Activated CD4-positive, CD25-positive, alpha-beta regulatory T cell treated with anti-CD3 and anti-CD28 coated beads, Interleukin-2, amount 50 U/mL, for 24 hours (primary cell): ENCODE measurements at places on chromosomes 2 and 18.
A peak's percentile ranks its signal among the peaks of the same experiment; 100 is the strongest.

DNA sequence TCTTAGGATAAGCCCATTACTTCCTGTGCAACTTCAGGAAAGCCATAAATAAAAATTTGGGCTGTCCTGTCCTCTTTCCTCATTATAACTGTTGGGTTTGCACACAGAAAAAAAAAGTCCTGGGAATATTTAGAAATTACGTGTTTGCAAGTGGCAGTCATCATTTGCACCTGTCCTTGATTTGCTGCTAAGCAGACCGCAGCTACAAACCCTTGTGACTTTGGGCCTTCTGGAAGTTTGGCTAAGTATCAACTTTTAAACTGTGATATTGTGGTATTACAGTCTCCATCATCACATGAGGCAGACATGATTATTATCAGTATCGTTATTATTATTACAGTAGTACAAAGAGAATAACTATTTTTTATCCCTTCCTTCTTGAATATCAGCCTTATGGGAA is 260.7 kb upstream of the SESTD1 start:
- no peak for ATAC-seq

- ATAC-seq: no peak
These were observed 287.3 kb downstream of the EXOC6B start for GRCh38 chr2:72538486-72538885.

DNA sequence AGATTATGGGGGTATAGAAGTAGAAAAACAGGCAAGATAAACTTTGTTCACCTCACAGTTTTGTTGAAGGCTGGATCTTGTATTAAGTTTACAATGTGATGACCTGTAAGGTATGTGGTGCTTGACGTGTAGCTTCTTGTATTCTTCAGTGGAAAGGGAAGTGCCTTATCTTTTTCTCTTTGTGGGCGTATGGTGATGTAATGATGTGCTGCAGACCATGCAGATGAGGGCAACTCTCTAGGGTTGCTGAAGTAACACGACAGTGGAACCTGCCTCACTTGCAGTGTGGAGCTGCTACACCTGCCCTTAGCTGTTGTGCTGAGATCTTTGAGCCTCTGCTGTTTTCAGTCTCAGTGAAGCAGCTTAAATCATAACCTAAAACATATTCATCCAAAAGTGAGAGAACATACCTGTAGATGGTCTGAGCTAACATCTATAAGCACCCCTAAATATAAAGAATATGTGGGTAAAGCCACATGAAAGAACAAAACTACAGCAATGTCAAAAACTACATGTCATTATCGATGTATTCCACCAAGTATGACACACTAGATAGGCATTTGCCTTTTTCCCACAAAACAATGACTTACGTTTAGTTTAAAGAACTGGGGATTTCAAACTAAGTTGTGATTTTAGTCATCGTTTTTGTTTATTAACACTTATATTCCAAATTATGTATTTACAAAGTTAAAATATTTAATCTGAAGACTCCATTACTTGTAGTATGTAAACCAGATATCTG is 1144.1 kb downstream of the CNTNAP5 start:
- no peak for ATAC-seq

DNA sequence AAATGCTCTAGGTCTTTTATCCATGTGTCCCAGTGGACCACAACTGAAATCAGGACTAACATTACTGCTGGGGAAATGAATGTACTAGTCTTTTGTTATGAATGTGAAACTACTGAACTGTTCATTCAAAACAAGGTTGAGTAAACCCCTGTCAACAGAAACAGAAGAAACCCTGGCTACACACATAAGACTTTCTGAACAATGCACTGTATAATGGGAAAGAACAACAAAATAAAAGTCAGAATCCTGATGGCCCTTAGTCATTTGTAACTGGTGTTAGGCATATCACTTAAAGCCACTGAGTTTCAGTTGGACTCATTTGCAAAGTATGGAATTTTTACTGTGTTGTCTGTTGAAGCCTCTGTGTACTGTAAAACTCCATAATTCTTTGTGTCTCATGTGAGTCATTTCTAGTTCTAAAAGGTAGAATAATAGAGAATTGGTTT is 77.0 kb upstream of the UBXN4 start:
- peak; percentile 53 for ATAC-seq

DNA sequence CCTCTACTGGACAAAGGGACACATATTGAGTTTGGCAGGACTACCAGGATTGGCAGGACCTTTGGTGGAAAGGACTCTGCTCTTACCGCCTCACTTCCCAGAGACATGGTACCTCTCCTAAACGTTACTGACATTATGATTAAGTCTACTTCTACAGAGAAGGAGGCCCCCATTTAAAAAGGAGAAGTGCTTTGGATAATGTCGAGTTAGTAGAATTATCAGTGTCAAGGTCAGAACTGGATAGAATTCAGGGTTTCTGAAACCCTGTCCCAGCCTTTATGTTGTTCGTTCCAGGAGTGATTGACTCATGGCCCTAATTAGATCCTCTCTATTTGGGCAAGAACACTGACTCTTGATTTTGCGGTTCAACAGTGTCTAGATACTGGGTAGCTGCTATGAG is 45.8 kb downstream of the LRRTM1 start:
- no peak for ATAC-seq

- ATAC-seq: no peak
These were observed 207.3 kb upstream of the DDX18 start for GRCh38 chr2:117607202-117607601.

DNA sequence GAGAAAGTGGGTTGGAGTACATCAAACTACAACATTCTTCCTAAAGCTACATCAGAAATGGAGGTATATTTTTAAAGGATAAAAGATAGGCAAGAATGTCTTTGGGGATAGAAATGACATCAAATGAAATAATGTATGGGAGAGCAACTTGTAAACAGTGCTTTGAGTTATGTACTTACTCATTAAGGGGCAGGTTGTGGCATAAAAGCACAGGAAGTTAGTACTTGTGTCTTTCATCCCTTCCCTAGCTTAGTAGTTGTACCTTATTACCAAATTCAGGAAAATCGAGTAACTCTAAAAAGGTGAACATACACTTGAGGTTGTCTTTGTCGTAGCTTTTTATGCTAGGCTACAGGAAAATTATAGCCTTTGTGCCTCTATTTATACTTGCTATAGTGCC is 28.9 kb downstream of the PPP1CB start:
- ATAC-seq: no peak

- no peak for ATAC-seq
These were observed 648.4 kb downstream of the TMEM182 start for GRCh38 chr2:103410221-103410620.

DNA sequence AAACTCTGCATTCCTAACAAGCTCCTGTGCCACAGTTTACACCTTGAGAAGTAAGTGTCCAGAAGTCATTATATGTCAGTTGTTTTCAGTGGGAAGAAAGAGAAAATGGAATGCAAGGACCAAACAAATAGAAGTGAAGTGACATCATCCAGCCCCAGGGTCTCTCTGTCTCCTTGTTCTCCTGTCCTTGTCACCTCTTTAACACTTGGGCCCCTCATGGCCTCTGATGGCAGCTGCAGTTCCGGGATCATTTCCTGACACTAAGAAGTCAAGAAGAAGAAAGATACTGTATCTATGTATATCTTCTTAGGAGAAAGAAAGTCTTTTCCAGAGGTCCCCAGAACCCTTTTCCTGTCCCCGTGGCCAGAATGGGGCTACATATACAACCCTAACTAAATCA is 2.8 kb upstream of the CFAP221 start:
- ATAC-seq: no peak

GRCh38 chr2:1488181-1488671 is 75.0 kb downstream of the TPO start:
- no peak for ATAC-seq

DNA sequence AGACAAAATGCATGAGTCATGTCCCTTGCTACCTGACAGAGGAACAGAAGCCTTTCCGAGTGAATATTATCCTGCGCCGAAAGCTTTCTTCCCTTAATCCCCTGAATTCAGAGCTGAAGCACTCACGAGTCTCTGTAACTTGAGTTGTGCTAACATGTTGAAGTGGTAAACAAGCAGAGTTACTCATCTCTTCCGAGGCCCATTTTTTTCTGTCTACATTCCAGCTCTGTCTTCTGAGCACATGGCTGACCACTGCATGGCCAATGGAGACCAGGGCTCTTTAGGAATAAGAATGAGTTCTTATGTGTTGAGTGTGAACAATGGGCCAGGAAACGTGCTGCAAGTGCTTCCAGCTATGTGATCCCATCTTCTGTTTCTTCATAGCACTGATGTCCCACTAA is 73.1 kb upstream of the PID1 start:
- ATAC-seq: no peak

- ATAC-seq: no peak
These were observed 126.5 kb downstream of the TTC32 start for GRCh38 chr2:19775315-19775714.

DNA sequence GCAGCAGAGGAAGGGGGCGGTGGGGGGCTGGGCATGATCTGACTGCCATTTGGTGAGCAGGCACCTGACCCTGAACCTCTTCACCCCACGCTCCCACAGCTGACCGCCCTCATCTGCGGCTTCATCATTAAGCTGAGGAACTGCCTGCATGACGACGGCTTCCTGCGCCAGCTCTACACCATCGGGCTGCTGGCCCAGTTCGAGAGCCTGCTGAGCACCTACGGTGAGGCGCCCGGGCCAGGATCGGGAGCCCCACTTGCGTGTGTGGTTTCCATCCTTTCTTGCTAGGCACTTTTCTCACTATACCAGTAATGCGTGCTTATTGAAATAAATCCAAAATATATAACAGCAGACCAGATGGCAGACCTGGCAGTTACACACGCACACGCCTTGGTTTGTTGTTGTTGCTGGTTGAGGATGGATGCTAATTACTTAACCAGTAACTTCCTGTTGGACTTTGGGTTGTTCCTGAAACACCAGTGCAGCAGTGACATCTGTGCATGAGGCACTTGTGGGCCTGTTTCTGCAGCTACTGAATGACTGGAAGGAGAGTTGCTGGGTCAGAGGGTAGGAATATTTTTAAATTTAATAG is 43.7 kb downstream of the COA5 start:
- no peak for ATAC-seq

DNA sequence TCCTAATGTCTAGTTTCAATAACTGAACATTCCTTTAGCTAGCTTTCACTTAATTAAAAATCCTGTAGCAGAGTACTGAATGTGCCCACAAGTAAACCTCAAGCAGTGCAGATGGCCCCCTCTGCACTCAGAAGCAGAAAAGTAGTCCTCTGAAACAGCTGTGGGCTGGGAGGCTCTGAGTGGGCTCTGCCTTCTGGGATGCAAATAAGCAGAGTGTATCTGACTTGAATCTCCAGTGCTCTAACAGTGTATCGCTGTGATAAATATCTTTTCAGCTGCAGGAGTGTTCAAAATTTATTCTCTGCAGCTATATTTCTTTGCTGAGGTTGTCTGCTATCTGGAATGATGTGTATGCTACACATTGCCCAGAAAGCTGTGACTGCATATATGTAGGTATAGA is 44.8 kb upstream of the SYT4 start:
- ATAC-seq: no peak

DNA sequence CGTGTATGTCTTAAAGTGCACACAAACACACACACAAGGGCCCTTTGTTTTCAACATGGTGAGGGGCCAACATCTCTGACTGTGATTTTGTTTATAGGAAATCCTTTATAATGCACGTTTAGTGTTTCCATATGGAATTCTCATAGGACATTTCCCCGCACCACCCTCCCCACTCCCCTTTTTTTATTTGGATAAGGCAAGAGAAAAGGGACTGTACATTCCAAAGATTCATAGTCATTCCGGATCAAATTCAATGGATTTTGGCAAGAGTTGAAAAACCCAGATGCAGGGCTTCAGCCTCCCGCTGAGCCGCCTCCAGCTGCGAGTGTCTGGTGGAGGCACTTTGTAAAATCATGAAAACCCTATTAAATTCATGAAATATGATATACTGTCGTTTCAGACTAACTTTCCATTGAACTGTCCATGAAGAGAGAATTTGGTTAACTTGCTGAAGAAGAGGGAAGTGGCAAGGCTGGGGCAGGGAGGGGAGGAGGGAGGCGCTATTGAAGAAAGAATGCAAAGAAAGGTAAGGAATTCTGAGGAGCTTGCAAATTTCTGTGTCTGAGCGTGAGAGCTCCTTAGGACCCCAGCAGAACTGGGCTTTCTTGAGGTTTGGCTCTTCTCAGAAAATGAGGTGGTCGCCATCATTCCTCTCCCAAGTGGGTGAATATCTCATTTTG is 25.8 kb upstream of the SLC14A2 start:
- no peak for ATAC-seq

DNA sequence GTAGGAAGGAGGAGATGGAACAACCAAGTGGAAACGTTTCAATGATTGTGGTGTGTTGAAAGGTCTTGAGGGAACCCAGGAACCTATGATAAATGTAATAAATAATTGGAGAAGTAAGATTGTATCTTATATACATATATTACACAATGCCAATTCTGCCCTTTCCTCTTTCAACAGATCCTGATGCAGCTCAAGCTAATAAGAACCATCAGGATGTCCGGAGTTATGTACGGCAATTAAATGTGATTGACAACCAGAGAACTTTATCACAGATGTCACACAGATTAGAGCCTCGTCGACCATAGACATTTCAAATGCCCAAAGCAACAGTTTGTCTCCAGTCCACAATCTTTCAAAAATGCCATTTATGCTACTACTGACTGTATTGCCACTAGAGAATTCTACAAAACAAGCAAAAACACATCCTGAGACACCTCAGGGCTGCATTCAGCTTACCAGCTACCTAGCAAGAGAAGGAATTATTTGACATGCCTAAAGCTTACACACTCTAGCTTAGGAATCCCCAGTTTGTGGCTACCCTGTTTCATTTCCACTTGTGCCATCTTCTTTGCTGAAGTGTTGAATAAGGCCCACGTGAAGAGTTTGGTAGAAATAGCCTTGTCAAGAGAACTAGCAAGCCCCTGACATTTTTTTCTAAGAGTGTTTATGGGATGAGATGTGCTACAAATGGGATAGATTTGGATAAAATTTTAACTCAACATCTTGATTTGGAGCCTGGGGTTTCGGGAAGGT is 24.0 kb upstream of the MAP3K20 start:
- no peak for ATAC-seq

DNA sequence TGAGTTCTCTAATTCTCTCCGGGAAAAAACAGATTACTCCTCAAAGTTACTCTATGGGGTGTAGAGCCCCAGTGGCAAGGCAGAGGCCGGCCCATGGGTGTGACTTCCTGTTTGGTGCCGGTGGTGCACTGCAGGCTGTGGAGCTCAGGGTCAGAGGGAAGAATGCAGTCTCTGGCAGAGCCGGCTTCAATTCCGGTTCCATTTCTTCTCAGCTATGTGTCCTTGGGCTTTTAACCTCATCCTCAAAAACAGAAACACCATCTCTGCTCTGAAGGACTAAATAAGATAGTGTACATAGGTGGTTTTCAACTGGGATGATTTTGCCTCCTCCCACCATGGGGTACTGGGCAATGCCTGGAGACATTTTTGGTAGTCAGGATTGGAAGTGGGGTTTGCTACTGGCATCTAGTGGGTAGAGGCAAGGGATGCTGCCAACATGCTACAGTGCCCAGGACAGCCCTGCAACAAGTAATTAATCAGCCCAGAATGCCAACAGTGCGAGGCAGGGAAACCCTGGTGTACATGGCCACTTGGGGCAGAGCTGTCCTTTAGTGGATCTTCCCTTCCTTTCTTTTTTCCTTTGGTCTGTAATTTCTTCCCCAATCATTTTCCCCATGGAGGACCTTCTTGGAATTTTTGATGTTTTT is 81.2 kb downstream of the INSIG2 start:
- peak; percentile 48 for ATAC-seq

- ATAC-seq: no peak
These were observed 253.9 kb upstream of the SIX2 start for GRCh38 chr2:45263147-45263546.

- ATAC-seq: no peak
These were observed 83.0 kb downstream of the TSHZ1 start for GRCh38 chr18:75293591-75293990.
